ENCODE measurements at places on chromosomes 12 and 14.

- H3K36me3 ChIP-seq = no peaks in the 10 kb centered on the region
- peaks cover 3% of the 10 kb centered on the region for H3K27me3 ChIP-seq
These were observed 54.1 kb upstream of the DIO3 start for GRCh38 chr14:101506926-101507835.

DNA sequence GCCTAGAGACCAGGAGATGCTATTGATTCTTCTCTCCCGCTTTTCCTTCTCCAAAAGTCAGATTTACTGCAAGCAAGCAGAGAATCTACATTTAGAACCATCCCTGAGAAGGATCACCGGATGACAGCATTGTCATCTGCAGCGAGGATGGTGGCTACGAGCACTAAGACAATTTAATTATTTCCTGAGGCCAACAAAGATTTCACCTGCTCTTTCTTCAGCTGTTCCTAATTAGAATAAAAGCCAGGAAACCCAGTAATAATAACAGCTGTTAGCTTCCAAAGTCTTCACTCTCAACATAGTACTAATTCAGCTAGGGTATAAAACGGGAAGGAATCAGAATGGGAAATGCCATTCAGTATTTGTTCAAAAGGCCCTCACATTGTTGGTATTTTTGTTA, 53.3 kb downstream of the TMTC1 start:
- H3K4me1 ChIP-seq = peaks cover 15% of the 10 kb centered on the region
- H3K27me3 ChIP-seq = no peaks in the 10 kb centered on the region
- DNase-seq = no peak
- H3K4me3 ChIP-seq = no peak overlapping the region
- no peak overlapping the region for H3K27ac ChIP-seq

- H3K27me3 ChIP-seq = no peaks in the 10 kb centered on the region
- H3K4me3 ChIP-seq = no peak overlapping the region
- DNase-seq = no peak
- peaks cover 16% of the 10 kb centered on the region for H3K36me3 ChIP-seq
- H3K27ac ChIP-seq = no peak overlapping the region
- peaks cover 46% of the 10 kb centered on the region for H3K4me1 ChIP-seq
These were observed 239.7 kb upstream of the RGS6 start for GRCh38 chr14:71692496-71692895.

DNA sequence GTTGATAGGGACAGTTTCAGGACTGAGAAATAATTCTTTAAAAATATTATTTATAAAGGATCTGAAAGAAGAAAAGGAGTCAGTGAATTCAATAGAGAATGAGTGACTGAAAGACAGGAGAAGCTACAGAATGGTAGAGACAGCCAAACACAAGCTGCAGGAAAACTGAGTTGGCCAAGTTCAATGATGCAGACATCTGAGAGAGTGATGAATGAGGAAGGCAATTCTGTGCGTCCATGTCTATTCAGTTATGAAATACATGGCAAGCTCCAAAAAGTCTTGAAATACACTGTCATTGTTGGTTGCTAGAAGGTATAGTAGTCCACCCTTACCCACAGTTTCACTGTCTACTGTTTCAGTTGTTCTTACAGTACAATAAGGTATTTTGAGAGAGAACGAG, 6.8 kb downstream of the LRRC74A start:
- DNase-seq = no peak
- no peak overlapping the region for H3K27ac ChIP-seq
- peaks cover 13% of the 10 kb centered on the region for H3K27me3 ChIP-seq
- H3K36me3 ChIP-seq = no peaks in the 10 kb centered on the region
- H3K4me1 ChIP-seq = peaks cover 20% of the 10 kb centered on the region
- no peak overlapping the region for H3K4me3 ChIP-seq

DNA sequence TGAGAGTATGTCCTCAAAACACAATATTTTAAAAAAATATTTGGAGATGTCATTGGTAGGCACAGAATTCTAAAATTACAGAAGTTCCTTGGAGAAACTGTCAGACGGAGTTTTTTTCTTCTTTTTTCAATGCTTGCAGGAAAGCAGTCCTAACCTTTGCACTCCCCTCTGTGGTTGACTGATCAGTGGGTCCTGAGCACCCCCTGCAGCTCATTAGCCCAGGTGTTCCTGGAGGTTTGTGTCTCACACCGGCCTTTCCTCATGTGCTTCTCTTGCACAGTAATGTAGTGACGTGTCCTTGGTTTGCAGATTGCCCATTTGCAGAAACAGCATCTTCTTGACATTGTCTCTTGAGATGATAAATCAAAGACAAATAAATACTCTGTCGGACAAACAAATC, 513.0 kb downstream of the TMEM121 start:
- no peak overlapping the region for H3K4me3 ChIP-seq
- H3K36me3 ChIP-seq = no peaks in the 10 kb centered on the region
- no peaks in the 10 kb centered on the region for H3K27me3 ChIP-seq
- DNase-seq = no peak

GRCh38 chr14:68908803-68909202, 70.3 kb downstream of the ACTN1 start:
- H3K27ac ChIP-seq = no peak overlapping the region
- H3K36me3 ChIP-seq = peaks cover 12% of the 10 kb centered on the region
- H3K27me3 ChIP-seq = no peaks in the 10 kb centered on the region
- DNase-seq = no peak
- H3K4me3 ChIP-seq = no peak overlapping the region
- H3K4me1 ChIP-seq = peaks cover 10% of the 10 kb centered on the region

DNA sequence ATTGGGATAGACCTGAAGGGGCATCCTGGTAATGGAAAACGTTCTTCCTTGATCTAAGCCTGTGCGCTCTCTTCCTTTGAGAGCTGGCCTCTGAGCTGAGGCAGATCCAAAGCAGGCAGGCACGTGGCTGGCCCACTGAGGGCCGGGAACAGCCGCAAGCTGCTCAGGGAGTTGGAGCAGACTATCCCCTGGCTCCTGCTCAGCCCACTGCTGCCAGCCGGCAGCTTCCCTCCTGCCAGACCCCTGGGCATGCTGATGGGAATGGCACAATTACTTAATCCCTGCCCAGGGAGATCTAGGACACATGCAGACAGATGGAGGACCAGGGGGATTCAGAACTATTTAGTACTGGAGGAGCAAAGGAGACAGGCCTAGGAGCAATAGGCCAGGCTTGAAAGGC, 14.4 kb downstream of the NEUROD4 start:
- peaks cover 20% of the 10 kb centered on the region for H3K27me3 ChIP-seq
- DNase-seq = no peak
- H3K4me3 ChIP-seq = no peak overlapping the region
- H3K27ac ChIP-seq = no peak overlapping the region
- H3K4me1 ChIP-seq = no peaks in the 10 kb centered on the region

DNA sequence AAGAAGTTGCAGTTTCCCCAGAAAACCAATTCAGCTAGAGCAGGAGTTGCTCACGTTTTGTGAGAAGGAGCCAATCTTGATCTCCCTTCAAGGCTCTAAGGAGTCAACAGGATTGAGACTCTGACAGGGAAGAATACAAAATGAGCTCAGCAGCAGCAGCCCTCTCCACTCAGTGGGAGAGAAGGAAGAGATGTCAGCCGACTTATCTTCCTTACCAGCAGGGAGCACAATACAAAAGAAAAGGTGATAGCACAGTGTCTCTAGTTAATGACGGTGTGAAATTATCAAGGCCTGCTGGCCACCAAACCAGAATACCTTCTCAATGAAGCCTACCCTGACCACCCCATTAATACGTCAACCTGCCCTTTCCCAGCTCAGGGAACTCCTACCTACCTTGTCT, 223.6 kb upstream of the TMPO start:
- H3K36me3 ChIP-seq = no peaks in the 10 kb centered on the region
- DNase-seq = no peak
- H3K4me1 ChIP-seq = no peaks in the 10 kb centered on the region
- H3K27me3 ChIP-seq = peaks cover 60% of the 10 kb centered on the region

DNA sequence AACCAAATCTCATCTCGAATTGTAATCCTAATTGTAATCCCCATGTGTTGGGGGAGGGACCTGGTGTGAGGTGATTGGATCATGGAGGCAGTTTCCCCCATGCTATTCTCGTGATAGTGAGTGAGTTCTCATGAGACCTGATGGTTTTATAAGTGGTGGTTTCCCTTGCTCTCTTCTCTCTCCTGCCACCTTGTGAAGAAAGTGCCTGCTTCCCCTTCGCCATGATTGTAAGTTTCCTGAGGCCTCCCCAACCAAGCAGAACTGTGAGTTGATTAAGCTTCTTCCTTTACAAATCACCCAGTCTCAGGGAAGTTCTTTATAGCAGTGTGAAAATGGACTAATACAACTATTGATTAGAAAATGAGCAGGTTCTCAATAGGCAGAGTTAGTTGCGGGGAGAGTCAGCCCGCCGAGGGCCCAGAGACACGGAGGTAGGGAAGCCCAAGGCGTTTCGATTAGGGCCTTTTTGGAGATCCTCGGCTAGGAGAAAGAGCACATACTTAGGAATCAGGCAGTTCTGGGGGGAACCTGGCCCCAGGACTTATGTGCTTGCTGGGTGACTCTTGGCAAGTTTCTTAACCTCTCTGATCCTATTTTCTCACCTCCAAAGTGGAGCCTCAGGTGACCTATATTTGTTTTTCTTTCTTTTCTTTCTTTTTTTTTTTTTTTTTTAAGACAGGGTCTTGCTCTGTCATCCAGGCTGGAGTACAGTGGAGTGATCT, 65.7 kb downstream of the MVK start:
- H3K27me3 ChIP-seq = peaks cover 13% of the 10 kb centered on the region
- no peak for DNase-seq
- H3K4me3 ChIP-seq = no peak overlapping the region
- no peaks in the 10 kb centered on the region for H3K36me3 ChIP-seq
- H3K27ac ChIP-seq = no peak overlapping the region
- H3K4me1 ChIP-seq = no peaks in the 10 kb centered on the region

GRCh38 chr14:91306547-91306946, 62.0 kb upstream of the GPR68 start:
- DNase-seq = no peak
- no peak overlapping the region for H3K27ac ChIP-seq
- no peaks in the 10 kb centered on the region for H3K36me3 ChIP-seq
- H3K4me1 ChIP-seq = no peaks in the 10 kb centered on the region
- no peak overlapping the region for H3K4me3 ChIP-seq

GRCh38 chr14:95452893-95453712, 63.3 kb downstream of the SYNE3 start:
- peaks cover 4% of the 10 kb centered on the region for H3K4me1 ChIP-seq
- no peak overlapping the region for H3K4me3 ChIP-seq
- no peaks in the 10 kb centered on the region for H3K36me3 ChIP-seq
- H3K27ac ChIP-seq = no peak overlapping the region
- DNase-seq = no peak

DNA sequence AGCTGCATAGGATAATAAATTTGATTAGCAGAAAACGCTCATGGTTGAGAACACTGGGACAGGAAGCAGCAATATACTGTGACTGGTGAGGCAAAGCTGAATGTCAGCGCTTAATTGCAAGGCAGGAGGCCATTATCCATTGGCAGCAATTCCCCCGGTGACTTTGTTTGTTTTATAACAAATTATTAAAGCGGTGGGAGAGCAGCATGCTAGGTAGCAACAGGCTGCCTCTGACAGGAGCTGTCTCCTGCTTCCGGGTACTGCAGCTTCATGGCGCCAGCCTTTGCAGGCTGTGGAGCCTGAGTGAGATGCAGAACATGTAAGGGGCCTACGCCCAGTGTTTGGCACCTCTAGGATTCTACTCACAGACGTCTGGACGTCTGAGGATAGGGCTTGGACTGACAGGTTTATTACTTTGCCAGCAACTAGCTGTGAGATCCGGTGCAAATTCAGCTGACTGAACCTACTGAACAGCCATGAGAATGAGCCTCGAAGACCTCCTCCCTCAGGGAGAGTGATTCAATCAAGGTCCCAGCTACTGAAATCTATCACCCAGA, 82.1 kb upstream of the SSTR1 start:
- peaks cover 5% of the 10 kb centered on the region for H3K4me1 ChIP-seq
- no peak for DNase-seq
- no peak overlapping the region for H3K4me3 ChIP-seq
- H3K27ac ChIP-seq = no peak overlapping the region
- no peaks in the 10 kb centered on the region for H3K27me3 ChIP-seq

DNA sequence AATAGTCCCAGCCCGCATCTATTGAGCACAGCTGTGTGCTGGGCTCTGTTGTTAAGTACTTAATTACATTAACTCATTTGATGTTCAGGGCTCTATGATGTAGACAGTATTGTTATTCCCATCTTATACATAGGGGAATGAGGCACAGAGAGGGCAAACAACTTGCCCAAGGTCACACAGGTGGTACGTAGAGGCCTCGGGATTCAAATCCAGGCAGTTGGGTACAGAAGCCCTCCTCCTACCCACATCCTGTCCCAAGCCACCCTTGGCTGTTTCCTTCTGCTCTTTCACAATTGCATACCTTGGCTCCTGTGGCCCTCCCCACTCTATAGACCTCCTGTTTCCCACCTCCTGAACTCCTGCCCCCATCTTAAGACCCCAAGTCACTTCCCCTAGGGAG, 10.0 kb upstream of the GPR68 start:
- peak overlapping the region; percentile 87 for H3K4me3 ChIP-seq
- no peak for DNase-seq
- H3K27ac ChIP-seq = no peak overlapping the region
- H3K27me3 ChIP-seq = peaks cover 34% of the 10 kb centered on the region
- H3K4me1 ChIP-seq = peaks cover 32% of the 10 kb centered on the region
- H3K36me3 ChIP-seq = no peaks in the 10 kb centered on the region

GRCh38 chr14:71237556-71237955, 330.3 kb downstream of the PCNX1 start:
- DNase-seq = no peak
- no peak overlapping the region for H3K27ac ChIP-seq
- H3K4me1 ChIP-seq = peaks cover 11% of the 10 kb centered on the region
- no peaks in the 10 kb centered on the region for H3K36me3 ChIP-seq

DNA sequence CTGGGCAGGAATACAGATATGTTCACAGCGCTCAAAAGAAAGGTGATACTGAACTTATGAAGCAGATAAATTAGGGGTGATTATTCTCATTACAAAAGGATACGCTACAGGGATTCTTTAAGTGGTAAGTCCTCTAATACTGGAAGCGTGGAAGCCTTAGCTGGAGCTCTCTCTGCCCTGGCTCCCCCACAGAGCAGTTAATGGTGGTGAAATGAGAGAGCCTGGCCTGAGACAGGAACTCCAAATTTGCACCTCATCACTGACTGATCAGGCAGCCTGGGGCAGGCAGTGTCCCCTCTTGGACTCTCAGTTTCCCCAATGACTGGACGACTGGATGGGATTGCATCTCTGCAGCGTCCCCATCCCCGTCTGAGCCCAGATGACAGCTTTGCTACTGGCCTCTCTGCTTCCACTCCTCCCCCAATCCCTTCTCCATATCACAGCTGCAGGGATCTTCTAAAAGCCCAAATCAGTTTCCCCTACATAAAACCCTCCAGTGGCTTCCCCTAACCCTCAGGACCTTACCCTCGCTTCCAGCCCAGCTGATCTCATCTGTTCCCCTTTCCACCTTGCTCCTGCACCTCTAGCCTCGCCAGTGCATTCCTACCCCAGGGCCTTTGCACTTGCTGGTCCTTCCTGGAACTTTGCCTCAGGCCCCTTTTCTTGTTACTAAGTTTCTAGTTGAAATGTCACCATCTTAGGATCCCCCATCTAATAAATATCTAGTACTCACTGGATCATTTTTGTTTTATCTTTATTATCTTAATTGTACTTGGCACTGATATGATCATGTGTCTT, 171.7 kb upstream of the LHX5 start:
- no peak overlapping the region for H3K27ac ChIP-seq
- H3K36me3 ChIP-seq = no peaks in the 10 kb centered on the region
- no peak for DNase-seq
- no peak overlapping the region for H3K4me3 ChIP-seq
- H3K27me3 ChIP-seq = peaks cover 85% of the 10 kb centered on the region
- H3K4me1 ChIP-seq = peaks cover 3% of the 10 kb centered on the region

- H3K4me3 ChIP-seq = no peak overlapping the region
- peaks cover 5% of the 10 kb centered on the region for H3K4me1 ChIP-seq
- no peaks in the 10 kb centered on the region for H3K27me3 ChIP-seq
- no peak for DNase-seq
- no peak overlapping the region for H3K27ac ChIP-seq
These were observed 286.8 kb downstream of the DIO2 start for GRCh38 chr14:79924551-79924950.
